ENCODE measurements at places on chromosomes 3 and 15.

GRCh38 chr3:65412588-65412987 lies 626.1 kb downstream of the MAGI1 start:
- DNase-seq: no peak

DNA sequence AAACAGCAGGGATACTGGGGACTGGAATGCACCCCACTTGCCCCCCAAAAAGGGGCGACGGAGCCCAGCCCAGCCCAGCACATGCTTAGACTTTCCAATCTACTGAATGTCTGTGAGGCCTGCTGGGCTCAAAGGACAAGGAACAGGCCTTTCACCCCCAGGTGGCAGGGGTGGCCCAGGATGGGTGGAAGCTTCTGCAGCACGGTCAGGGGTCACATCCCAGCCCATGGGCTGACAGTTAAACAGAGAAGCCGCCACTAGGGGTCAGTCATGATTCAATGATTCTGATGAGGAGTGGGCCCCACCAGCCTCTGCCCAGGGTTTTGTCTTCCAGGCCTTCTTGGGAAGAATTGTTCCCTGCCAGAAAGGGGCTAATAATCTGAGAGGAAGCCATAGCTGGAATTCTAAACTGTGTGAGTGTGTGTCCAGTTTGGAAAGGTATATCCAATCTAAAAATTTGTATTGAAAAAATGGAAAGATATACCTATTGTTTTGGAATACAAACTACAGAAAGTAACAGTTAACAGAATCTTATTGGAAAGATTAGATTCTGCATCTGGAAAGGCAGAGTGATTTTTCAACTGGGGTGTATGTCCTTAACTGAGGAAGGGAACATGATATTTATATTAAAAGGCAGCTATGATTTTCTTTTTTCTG lies 2.2 kb downstream of the CHRNB4 start:
- DNase-seq: peak; percentile 75

GRCh38 chr15:63180746-63181145 lies 8.7 kb upstream of the RAB8B start:
- no peak for DNase-seq

DNA sequence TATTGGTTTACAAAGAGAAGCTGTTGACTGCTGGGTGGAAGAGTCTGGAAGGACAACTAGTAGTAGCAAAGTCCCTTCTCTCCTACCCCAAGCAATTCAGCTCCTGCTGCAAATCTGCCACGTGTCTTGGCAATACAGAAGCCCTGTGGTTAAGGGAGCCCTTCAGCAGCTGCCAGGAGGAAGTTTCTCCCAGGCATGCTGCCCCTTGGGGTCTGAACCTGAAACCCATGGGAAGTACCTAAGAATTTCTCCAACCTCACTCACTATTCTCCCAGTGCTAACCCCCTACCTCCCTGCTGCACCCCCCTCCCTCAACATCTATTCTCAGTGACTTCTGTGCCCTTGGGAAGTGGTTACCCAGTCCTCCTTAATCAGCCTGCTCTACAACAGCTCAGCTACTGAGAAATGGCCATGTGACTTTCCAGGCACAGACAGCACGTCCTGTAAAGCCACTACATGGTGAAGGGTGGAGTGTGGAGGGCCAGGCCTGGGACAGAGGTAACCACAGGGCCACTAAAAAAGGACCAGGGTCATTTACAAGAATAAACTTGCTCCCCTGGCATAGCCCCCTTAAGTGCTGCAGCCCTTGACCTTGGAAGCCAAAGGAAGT lies 316.6 kb downstream of the NTRK3 start:
- no peak for DNase-seq

GRCh38 chr15:51844747-51845426 lies 15.4 kb downstream of the TMOD3 start:
- DNase-seq: no peak

GRCh38 chr15:57540211-57540610 lies 51.5 kb upstream of the MYZAP start:
- no peak for DNase-seq
